ENCODE measurements at places on chromosomes 5 and 9.

DNA sequence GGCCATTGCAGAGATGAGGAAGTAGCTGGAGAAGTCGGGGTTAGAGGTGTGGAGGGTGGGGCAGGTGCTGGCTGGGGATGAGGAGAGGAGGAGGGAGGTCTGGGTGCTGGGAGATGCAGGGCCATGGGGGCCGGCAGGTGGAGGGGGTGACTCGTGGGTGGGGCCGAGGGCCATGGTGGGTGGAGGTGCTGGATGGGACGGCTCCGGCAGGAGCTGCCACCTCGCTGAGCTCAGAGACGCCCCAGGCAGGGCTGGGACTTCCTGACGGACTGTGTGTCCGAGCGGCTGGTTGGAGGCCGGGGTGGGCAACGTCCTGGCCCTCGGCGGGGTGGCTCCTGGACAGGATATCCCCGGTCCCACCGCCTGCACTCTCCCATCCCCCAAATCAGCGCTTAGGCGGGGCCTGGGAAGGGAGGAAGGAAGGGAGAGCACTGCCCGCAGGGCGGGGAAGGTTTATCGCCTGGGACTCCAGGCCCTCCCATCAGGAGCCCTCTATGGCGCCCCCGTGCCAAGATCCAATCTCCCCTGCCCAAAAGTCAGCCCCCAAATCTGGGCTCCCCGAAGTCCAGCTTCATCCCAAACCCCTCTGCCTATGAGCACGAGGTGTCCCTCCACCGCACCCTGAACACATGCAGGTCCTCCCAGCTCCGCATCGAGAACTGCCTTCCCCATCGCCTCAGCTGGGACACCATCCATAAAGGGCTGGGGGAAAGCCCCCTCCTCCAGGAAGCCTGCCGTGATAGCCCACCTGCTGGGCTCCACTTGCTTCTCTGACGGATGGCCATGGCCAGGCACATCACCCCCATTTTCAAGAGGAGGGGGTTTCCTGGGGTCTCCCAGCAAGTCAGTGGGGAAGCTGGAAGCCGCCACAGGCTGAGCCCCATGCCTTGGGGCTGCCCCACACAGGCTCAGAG is 58.3 kb upstream of the NOTCH1 start:
- no peak for DNase-seq

- DNase-seq: no peak
These were observed 25.8 kb downstream of the ZBTB34 start for GRCh38 chr9:126886034-126886822.

- DNase-seq: no peak
These were observed 49.9 kb upstream of the C5orf46 start for GRCh38 chr5:147956064-147956841.

- peak; percentile 61 for DNase-seq
These were observed 66.6 kb downstream of the ZNF474 start for GRCh38 chr5:122195802-122196394.

DNA sequence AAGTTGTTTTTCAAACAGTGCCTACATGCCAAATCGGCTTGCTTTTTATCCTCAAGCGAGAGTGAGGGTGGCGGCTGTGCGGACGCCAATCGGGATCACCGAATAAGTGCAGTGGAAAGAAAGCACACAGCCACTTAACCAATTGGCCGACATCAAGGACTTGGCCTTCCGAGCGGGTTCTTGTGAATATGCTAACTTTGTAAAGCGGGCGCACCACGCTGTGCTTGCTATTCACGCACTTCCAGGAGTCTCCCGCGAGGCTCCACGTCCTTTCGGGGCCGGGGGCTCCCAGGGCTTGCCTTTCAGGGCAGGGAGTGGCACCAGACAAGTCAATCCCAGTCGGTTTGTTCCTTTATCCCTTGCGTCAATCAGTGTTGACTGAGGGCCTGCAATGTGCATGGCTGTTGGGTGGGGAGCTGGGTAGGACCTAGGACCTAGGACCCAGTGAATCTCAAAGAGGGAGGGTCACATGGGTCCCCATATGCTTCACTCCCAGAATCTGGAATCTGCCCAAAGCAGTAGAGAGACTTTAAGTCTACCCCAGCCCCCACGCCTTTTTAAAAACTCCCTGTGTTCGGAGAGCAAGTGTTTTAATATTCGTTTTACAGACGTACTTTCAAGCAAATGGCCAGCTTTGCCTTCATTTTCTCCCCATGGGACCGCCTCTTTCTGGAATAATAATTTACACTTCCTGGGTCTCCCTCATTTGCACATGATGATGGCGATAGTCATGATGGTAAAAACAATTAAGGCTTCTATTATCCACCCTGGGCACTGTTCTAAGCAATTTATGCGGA is 2.0 kb upstream of the GCNT4 start:
- DNase-seq: peak; percentile 62
